A549 treated with CORT108297 at 1 μM for 4 hours (cell line): ENCODE measurements at places on chromosomes 5 and 9. TPM values are rescaled to one million over a fixed set of nuclear protein-coding genes. Genes with fewer than 3 reads are reported as not detected.

The MYMK gene
- not detected in 5 replicates for total RNA-seq

The PRRX2 gene
- 3.5 to 8.8 TPM (median 7.8 TPM) in 5 replicates for total RNA-seq

The TMOD1 gene
- total RNA-seq = 2.3 to 2.9 TPM (median 2.5 TPM) in 5 replicates

The RETREG1 gene
- 1.9 to 3.8 TPM (median 2.8 TPM) in 5 replicates for total RNA-seq

The RFK gene
- total RNA-seq = 36.9 to 49.5 TPM (median 40.7 TPM) in 5 replicates

The ARL14EPL gene
- 0.07 to 0.43 TPM (median 0.14 TPM) in 5 replicates for total RNA-seq

The TAL2 gene
- total RNA-seq = 0.15 to 0.31 TPM (median 0.25 TPM) in 5 replicates

The PCDHB7 gene
- total RNA-seq = 0.03 TPM in 1 of 5 replicates, not detected in the others

The ANKDD1B gene
- total RNA-seq = 0.05 to 0.09 TPM (median 0.05 TPM) in 3 of 5 replicates, not detected in the others

The PRR7 gene
- total RNA-seq = 13.2 to 40.2 TPM (median 35.2 TPM) in 5 replicates

The OR1J2 gene
- total RNA-seq = not detected in 5 replicates

The DMGDH gene
- total RNA-seq = 0.15 TPM in 1 of 5 replicates, not detected in the others
